Activated T-helper 2 cell treated with anti-CD3 and anti-CD28 coated beads, Interferon-gamma antibody, Interleukin-2, Interleukin-4, amounts not matched to agents 10 μg/mL and 5 μg/mL and 100 μg/mL, durations not matched to agents 14 hours and 24 hours and 36 hours (primary cell): ENCODE measurements at places on chromosomes 5 and 9.

GRCh38 chr5:95583992-95584391 lies 29.1 kb downstream of the ARSK start:
- no peak for DNase-seq

- DNase-seq = no peak
These were observed 169.1 kb downstream of the YTHDC2 start for GRCh38 chr5:113682497-113683136.

- no peak for DNase-seq
These were observed 12.0 kb upstream of the ACSL6 start for GRCh38 chr5:132023258-132024116.

DNA sequence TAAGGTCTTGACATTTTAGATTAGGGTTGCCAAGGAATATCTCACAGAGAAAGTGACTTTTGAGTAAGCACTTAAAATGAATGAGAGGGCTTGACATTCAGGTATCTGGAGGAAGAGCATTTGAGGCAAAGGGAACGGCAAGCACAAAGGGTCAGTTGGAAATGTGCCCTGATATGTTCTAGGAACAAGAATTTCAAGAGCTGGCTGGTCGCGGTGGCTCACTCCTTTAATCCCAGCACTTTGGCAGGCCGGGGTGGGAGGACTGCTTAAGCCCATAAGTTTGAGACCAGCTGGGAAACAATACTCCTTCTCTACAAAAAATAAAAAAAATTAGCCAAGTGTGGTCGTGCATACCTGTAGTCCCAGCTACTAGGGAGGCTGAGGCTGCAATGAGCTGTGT lies 16.5 kb downstream of the KIAA1958 start:
- no peak for DNase-seq

DNA sequence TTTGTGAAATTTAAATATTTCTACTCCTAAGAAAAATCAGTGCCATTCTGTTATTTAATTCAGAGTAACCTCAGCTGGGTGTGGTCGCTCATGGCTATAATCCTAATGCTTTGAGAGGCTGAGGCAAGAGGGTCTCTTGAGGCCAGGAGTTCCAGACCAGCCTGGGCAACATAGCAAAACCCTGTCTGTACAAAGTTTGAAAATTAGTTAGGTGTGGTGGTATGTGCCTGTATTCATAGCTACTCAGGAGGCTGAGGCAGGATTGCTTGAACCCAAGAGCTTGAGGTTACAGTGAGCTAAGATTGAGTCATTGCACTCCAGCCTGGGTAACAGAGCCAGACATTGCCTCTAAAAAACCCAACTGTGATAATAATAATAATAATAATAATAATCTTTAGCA lies 44.8 kb upstream of the CNTLN start:
- DNase-seq = no peak

- DNase-seq = no peak
These were observed 360.6 kb upstream of the MEF2C start for GRCh38 chr5:89243611-89244010.

- DNase-seq = no peak
These were observed 279.1 kb downstream of the HSPA4 start for GRCh38 chr5:133330956-133331355.

DNA sequence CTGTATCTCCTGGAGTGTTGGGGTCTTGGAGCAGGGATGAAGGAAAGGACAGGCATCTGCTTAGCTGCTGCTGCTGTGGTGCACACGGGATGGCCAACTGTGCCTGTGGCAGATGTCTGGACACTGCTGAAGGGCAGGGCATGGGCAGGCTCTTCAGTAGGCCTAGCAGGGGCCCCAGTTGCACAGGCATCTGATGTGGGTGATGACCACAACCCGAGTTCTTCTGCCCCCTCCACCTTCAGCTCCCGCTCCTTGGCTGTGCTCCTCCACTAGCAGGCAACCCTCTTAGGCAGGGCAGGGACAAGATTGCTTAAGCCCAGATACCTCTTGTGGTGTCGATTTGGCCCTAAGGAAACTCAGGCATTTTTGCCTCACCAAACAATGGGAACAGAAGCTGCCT lies 9.0 kb upstream of the MEGF10 start:
- no peak for DNase-seq

DNA sequence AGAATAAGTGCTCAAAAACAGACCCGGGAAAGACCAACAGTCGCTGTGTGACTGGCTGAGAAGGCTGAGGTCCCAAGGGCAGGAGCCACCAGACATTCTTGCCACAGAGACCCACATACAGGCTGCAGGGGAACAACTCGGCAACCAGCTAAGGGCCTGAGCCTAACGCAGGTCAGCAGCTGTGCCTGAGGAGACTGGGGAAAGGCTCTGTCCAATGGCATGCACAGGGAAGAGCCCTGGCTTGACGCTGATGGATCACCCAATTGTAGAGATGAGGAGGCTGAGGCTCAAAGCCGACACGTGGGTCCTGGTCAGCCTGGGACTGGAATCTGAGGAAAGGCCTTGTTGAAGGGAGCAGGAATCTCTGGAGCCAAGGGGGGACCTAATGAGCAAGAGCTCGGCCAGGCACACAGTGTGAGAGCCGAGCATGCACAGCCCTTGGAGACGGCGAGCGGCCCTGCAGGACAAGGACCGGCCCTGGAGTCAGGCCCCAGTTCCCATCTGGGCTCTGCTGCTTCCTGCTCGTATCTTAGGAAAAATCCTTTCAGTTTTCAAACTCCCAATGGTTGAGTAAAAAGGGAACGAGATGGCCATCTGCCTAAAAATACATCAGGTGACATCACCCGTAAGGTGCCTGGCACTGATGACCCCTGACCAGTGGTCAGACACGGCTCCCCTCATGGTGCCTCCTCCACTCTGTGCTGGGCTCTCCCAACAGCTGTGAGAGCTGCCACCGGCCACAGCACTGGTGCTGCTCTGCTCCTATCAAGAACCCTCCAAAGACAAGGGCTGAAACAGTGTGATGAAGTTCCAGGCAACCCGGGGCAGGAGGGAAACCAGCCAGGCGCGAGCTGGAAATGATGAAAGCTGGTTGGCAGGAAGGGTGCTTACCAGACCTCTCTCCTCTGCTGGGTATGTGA lies 16.4 kb downstream of the LMAN2 start:
- DNase-seq = no peak

GRCh38 chr9:97501972-97502221 lies 431 bp downstream of the TMOD1 start:
- no peak for DNase-seq

- no peak for DNase-seq
These were observed 324 bp downstream of the LPCAT1 start for GRCh38 chr5:1523480-1523792.

DNA sequence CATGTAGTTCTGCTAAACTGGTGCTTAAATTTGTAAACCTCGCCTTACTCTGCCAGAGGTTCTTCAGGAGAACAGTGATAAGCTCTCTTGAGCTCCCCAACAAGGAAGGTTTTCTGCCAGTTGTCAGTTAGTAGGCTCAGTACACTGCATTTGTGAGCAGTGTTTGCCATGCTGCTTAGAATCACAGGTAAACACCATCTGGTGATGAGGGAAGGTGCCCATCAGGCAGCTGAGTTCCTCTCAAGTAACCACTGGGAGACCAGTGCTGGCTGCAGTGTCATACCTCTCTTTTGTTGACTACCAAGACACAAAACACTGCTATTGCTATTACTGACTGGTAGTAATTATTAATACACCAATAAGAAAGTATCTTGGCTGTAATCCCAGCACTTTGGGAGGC lies 186.2 kb upstream of the OTULINL start:
- DNase-seq = no peak

DNA sequence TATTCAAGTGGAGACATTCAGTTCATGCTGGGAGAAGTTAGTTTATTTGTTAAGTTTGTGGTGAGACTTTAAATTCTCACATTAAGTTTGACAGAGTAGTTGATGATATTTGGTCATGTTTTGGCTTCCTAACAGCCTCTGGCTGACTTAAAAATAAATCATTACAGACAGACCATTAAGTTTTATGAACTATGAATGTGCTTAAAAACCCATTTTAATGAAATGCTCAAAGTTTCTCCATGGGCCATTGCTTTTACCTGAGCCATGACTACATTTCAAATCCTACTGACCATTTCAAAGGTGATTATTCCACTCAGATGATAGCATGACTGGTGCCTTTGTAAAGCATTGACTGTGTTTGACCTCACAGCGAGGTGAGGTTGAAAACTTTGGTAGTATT lies 192.7 kb downstream of the LRRC70 start:
- DNase-seq = no peak

- DNase-seq = no peak
These were observed 197.6 kb downstream of the KDM4C start for GRCh38 chr9:6955251-6955921.

- DNase-seq = no peak
These were observed 28.7 kb downstream of the KIF3A start for GRCh38 chr5:132708645-132709044.

- no peak for DNase-seq
These were observed 30.0 kb upstream of the MAMDC2 start for GRCh38 chr9:70013598-70014196.

DNA sequence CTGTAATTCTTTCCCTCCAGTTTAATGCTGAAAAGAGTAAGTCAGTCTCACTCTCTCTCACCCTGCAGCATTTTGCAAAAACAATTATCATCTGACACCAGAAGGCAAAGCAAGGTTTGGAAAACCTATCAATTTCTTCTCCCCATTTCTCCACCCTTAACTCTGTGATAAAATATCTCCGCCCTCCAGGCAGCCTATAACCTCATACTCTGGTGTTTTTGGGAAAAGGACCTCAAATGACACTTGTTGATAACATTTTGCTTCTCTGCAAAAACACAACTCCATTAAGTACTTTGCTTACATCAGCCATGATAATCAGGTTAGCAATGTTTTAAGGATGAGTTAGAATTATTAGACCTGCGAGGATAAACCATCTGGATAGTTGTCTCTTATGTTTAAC lies 2.3 kb downstream of the ANKH start:
- DNase-seq = no peak

- no peak for DNase-seq
These were observed 50.1 kb downstream of the TSPAN17 start for GRCh38 chr5:176697267-176697933.

DNA sequence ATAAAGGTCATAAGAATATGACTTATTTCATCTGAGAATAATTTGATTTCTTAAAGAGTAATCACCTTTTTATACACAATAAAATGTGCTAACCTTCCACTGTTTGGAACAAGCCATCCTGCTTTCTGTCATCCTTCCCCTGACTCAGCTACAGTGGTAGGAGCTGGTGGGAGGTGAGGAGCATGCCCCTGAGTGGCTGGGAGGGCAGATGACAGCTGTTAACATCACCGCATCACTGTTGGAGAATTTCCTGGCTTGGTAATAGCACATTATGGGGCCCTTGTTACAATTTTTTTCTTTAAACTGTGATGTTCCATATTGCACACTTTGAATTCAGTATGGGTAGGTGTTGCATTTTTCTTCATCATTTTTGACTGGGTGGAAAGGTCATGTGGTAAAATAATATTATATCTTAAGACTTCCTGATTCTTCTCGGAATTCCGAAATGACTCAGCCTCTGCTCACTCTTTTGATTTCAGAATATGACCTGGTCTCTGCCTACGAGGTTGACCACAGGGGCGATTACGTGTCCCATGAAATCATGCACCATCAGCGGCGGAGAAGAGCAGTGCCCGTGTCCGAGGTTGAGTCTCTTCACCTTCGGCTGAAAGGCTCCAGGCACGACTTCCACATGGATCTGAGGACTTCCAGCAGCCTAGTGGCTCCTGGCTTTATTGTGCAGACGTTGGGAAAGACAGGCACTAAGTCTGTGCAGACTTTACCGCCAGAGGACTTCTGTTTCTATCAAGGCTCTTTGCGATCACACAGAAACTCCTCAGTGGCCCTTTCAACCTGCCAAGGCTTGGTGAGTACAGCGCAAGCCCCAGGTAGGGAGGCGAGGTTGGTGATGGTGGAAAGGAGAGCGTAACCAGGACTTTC lies 5.8 kb downstream of the ADAMTS16 start:
- no peak for DNase-seq

DNA sequence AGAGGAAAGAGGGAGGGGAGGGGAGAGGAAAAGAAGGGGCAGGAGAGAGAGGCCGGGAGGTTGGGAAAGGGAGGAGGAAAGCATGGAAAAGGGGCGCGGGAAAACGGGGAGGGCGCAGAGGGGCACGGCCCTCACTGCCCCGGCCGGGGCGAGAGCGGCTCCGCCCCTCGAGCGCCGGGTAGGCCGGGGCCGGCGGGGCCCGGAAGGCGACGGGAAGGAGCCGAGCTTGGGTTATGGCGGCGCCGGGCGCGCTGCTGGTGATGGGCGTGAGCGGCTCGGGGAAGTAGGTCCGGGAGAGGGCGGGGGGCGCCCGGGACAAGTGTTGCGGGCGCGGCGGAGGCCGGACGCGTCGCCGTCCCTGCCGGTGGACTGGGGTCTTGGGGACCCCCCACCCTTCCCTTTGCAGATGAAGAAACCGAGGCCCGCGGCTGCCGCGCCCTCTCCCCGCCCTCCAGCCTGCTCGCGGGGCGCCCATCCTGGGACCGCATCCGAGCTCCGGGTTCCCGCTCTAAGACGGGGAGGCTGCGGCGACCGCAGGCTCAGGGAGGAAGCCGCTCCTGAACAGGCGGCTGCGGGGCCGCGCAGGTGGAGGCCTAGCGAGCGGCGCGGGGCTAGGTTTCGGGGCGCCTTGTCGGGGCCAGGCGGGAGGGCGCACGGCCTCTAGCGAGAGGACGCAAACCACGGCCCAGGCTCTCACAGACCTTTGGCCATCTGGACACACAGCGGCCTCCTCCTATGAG lies at the start of gene IDNK:
IDNK (plus strand) TSS at position 205 of the 740 bp plus-strand sequence; CDS start at position 234, 29 bp downstream.
- DNase-seq = peak; percentile 63

- no peak for DNase-seq
These were observed 13.0 kb upstream of the CCDC69 start for GRCh38 chr5:151236888-151237287.

DNA sequence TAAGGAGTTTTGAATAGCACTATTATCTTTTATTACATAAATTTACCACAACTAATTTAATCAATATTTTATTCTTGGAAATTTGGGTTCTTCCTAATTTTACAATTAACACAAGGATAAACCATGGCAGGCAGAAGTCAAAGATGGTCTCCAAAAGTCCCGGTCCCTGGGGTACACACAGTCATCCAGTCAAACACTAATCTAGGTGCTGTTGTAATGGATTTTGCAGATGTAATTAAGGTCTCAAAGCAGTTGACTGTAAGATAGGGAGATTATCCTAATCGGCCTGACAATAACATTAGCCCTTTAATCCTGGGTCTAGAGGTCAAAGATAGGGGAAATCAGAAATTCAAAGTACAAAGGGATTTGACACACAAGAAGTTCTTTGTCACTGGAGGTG lies 57.5 kb upstream of the HTR1A start:
- DNase-seq = no peak

DNA sequence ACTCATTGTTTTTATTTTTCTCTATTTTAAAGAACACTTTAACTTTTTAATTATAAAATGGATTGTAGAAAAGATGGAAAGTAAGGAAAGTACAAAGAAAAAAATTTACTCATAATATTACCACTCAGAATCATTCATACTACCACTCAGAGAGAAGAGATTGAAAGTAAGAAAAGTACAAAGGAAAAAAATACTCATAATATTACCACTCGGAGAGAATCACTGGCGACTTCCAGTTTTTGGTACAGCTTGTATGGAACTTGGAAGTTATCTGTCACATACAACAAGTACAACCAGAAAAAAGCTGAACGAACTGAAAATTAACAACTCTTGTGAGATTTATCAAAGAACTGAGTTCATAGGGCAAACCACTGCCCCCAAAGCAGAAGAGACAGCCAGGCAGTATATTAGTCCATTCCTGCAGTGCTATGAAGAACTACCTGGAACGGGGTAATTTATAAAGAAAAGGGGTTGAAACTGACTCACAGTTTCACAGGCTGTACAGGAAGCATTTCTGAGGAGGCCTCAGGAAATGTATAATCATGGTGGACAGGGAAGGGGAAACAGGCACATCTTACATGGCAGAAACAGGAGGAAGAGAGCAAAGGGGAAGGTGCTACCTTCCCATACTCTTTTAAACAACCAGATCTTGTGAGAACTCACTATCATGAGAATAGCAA lies 183.9 kb downstream of the SMARCA2 start:
- no peak for DNase-seq

GRCh38 chr5:10981932-10982331 lies 220.9 kb upstream of the DAP start:
- DNase-seq = no peak
